ENCODE measurements at places on chromosomes 5 and 9.

DNA sequence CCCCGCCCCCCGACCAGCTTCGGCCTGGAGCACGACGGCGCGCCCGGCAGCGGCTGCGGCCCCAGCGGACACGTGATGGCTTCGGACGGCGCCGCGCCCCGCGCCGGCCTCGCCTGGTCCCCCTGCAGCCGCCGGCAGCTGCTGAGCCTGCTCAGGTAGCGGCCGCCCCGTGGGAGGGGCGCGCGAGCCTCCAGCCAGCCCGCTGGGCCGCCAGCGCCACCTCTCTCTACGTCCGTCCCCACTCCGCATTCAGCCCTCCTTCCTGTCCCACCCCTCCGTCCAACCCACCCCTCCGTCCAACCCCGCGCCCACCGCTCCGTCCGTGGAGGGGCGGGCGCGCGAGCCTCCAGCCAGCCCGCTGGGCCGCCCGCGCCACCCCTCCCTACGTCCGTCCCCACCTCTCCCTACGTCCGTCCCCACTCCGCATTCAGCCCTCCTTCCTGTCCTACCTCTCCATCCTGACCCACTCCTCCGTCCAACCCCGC is 6.5 kb downstream of the ADAMTS13 start:
- no peak for DNase-seq

DNA sequence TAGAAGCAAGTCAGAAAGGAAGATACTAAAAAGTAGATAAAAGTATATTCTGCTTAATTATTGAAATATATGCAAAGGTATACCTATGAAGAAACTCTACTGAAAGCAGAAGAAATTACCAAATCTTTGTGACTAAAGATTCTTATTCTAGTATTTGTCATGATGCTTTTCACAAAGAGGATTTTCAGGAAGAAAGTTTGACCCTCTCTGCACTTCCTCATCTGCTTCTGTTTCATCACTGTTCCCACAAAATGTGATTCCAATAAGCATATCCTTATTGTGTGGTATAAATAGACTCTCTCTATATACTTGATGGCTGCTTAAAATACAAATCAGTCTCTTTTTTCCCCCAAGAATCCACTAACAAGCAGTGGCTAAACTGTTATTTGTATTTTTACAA is 2139.6 kb upstream of the ACO1 start:
- no peak for DNase-seq

DNA sequence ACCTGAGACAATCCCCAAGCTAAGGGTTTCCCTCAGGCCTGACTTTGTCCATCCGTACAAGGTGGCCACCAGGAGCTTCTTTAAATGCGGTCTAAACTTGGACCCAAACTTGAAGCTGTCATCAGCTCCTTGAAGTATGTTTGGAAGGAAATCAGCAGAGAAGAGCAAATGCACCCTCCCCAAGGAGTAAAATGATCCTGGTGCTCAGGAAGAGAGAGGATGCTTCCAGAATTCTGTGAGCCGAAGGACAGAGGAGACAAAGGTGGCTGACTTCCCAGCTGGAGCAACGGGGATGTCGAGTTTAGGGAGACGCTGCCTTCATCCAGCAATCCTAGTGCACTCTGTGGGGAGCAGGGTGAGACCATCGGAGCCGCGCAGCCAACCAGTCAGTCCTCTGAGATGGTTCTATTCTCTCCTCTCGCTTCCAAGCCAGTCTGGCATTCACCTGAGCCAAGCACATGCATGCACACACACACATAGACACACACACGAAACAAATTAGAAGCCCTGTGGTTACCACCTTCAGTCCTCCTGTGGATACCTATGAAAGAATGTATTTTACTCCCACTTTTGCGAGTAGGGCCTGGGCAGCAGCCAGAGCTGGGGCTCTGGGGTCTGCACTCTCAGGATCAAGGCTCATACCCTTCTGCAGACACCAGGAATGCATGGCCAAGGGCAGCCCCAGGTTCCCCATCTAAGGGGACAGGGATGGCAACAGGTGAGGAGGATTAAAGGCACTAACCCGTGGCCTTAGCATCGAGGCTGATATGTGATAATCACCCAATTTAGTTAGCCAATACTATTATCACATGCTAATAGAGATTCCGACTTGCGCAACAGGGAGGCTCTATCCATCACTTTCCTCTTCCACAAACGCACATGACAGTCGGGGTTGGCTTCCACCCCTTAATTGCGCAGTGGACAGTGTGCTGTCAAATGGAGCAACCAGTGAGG is 75.8 kb downstream of the GTF3C4 start:
- no peak for DNase-seq

GRCh38 chr5:57466544-57466943 is 16.1 kb downstream of the ACTBL2 start:
- DNase-seq: no peak
